ENCODE measurements at places on chromosomes 1 and 21.

DNA sequence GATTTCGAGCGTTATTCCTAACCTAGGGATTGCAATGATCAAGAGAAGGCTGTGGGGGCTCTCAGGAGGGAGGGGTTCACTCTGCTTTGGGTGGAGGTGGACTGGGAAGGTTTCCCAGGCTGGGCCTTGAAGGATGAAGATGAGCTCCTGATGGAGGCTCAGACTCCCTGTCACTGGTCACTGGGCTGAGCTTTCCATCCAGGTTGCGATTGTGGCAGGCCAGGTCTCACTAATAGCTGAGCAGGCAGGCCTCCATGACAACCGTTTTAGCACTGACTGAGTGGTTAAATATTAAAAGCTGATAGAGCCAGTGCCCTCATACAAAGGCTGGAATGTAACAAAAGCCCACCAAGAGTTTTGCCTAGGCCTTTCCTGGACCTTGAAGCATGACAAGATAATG, 36.2 kb upstream of the EFCAB14 start:
- DNase-seq = no peak

DNA sequence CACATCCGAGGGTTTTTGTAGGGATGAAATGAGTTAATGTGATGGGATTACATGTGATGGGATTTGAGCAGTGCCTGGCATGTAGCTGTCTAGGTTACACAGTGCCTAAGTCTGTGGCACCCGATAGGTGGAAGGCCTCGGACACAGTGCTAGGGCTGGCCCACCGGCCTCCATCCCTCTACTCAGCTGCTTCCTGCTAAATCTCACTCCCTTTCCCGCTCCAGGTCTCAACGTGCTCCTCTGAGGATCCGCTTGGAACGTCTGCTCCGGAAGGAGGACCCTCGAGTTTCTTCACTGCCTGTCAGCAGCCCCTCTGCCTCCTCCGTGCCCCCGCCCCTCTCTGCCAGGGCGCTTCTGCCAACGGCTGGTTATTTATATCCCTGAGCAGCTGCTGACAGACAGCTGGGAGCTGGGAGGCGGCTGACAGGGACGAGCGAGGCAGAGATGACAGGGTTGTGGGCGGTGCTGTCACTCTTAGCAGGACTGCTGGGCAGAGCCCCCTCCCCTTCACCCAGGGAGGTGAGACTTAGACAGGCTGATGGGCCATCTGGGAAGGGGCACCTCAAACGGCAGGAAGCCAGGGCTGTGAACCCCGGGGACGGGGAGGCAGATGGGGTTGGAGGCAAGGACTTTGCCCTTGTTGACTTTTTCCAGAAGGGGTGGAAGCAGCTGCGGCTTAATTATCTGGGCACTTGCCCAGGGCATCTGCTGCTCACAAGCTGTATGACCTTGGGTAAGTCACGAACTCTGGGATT, 26.6 kb upstream of the LRRN2 start:
- DNase-seq = no peak

- no peak for DNase-seq
Measured at GRCh38 chr1:54812801-54813484, 11.8 kb upstream of the TTC22 start.

DNA sequence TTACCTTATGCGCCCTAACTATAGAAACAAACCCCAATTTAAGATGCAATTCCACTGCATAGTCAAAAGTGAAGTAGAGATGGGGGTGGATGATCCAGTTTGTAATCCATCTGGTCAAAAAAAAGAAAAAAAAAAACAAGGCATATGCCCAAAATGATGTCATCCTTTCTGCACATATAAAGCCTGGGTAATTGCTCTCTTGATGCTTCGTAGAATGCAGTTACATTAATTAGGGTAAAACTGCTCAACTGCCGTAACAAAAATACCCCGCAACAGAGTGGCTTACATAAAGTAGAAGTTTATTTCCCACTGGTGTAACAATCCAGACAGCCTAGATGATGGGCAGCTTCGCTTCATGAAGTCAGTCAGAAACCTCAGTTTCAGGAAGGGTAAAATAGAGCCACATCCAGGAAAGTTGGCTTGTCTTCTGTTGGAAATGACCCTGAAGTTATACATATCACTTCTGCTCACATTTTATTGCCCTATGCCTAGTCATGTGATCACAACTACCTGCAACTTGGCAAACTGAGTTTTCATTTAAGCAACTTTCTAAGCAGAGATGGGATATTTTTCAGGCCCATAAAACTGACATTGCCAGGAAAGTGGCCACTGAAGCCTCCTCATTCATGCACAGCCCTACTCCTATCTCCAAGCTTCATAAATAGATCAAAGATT, 221.7 kb downstream of the C1orf94 start:
- DNase-seq = no peak

DNA sequence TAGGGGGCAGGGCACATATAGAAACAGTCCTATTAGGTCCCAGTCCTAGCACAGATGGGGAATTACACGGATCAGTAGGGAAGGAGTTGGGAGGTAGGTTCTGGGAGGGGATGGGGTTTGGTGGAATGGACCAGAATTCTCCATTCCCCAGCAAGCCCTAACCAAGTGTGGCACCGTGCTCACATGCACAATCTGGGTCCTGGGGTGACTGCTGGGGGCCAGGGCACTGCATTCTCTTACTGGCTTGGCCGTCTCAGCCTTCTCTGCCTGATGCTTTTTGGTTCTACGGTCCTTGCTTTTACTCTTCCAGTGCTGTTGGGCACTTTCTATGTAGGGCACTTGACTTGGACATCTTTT, 53.9 kb downstream of the NENF start:
- no peak for DNase-seq

- no peak for DNase-seq
Measured at GRCh38 chr1:171743081-171743870, 1.4 kb upstream of the VAMP4 start.

GRCh38 chr1:29725262-29725661, 488.9 kb downstream of the PTPRU start:
- no peak for DNase-seq

- no peak for DNase-seq
Measured at GRCh38 chr1:59150577-59151386, 146.1 kb upstream of the FGGY start.

DNA sequence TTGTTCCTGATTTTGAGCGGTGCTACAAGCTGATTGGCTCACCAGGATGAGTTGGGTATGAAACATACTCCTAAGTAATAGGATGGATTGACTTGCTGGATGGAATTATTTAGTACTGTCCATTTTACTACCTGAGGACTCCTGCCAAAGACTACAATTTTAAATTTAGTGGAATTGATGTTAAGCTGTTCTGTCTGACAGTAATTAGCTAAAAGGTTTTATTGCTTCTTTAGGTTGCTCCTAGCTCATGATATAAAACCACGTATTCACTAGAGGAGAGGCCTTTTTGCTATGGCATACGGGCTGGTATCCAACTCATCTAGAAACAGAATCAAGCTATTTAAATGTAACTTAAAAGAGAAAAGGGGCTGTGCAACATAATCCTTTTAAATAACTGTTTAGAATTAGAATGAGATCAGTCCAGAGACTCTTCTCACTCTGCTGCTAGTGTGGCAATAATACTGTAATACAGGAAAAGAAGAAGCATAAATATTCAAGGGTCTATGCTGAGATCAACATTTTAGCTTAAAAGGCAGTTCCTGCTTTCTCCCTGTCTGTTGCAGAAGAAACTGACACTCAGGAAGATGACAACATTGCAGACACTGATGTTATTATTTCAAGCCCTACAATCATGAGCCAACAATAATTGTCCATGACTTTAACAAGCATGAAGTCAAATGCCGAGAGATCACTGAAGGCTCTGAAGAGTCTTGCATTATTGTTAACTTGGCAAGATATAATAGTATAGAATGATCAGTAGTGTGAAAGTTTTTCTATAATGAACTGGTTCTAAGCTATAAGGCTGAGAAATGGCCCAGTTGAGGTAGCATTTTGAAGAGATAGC, 258.7 kb upstream of the ADGRL4 start:
- DNase-seq = no peak

DNA sequence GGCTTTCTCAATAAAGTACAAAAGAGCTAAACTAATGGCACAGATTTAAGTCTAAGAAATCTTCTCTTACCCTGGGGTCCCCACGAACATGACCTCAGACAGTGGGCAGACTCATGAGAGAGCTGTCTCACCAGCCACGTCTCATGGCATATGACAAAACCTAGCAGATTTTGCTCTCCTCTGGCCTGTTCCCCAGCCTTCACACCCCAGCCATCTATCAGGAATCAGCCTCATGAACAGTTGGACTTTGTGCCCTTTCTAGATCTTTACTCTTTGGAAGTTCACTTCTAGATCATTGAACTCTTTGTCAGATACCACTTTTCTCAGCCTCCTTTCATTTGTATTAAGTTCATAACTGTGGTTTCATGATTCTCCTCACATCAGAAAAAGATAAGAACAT, 14.2 kb upstream of the HSD3B1 start:
- DNase-seq = no peak

- no peak for DNase-seq
Measured at GRCh38 chr1:82555501-82555900, 754.8 kb downstream of the ADGRL2 start.

DNA sequence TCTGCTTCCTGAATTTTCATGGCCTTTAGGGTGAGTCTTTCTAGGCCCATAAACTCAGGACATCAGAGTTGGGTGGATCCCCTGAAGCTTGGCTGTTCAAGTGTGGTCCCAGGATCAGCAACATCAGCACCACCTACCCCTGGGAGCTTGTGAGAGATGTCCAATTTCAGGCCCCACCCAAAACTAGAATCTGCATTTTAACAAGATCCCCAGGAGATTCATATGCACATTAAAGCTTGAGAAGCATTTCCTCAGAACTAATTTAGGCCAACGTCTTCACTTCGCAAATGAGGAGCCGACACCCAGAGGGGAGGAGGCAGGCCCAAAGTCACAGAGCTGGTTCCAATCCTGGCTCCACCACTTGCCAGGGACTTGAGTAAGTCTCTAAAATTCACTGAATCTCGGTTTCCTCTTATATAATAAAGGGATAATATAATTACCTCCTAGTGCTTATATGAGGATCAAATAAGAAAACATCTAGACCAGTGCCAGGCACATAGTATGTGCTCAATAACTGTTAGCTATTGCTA, 10.3 kb upstream of the PHLDA3 start:
- no peak for DNase-seq

DNA sequence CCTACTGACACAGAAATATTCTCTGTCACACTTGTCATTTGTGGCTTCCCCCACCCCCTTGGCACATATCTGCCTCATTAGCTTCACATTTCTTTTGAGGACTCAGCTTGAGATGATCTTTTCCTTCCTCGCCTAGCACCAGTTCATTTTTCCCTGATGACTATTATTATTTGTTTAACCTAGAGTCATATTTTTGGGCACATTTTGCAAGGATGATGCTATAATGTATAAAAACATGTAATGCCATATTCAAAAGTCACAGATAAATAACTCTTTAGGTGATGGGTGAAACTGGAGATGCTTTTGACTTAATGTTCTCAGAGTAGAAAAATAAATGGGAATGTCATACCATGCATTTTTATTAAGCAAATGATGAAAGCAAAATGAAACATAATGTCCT, 202.7 kb downstream of the BACH1 start:
- no peak for DNase-seq

DNA sequence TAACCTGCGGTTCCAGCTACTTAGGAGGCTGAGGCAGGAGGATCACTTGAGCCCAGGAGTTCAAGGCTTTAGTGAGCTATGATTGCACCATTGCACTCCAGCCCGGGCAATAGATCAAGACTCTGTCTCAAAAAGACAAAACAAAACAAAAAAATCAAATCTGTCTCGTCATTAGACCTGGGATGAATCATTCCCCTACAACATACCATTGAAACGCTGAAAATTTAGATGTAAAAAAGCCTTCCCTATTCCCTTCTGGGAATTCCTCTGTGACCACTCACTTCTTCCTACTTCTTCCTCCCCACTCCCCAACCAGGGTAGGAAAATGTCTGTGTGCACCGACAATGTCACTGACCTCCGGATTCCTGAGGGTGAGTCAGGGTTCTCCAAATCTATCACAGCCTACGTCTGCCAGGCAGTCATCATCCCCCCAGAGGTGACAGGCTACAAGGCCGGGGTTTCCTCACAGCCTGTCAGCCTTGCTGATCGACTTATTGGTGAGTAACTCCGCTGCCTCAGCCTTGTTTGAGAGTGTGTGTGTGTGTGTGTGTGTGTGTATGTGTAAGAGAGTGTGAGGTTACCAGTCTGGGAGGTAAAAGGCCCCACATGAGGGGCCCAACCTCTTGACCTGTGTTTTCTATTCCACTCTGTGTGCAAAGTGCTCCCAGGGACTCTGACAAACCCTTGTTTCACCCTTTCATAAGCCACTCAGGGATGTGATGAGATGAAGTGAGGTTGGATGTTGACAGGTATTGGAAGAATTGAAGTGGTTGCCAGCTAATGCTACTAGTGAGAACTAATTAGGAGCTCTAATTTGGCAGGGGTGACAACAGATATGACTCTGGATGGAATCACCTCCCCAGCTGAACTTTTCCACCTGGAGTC, 16.3 kb upstream of the SARS1 start:
- no peak for DNase-seq

GRCh38 chr1:88731475-88732269, 47.6 kb downstream of the PKN2 start:
- DNase-seq = no peak

DNA sequence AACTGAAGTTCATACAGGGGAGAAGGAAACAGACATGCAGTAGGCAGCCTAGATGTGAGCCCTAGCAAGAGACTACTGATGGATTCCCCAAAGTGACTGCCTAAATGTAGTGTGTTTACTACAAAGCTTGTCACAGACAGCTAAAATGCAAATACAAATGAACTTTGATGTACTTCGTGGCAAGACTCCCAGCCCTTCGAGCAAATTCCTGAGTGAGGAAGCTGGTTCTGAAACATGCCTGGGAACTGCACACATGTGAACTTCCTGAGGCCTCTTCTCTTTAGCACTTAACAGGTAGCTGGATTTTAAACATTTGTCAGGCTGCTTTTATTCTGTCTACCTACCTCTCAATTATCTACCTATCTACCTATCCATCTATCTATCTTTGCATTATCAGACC, 6.7 kb upstream of the IRF2BP2 start:
- DNase-seq = no peak

DNA sequence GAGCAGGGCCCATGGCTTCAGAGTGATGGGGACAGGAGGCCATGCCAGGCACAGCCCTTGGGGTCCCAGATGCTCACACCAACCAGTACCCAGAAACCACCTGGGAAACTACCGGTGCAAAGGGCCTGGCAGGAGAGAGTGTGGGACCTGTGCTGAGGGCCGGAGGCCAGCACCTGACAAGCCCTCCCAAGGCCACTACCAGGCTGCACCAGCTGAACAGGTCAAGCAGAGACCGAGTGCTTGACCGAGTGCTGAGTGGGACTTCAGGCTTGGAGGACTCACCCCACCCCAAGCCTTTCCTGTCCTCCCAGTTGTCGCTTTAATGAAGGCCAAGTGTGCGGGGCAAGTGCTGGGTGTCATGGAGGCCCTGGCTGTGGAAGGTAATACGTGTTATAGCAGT, 36.5 kb downstream of the SNAP47 start:
- no peak for DNase-seq

- DNase-seq = no peak
Measured at GRCh38 chr1:214101246-214101645, 113.5 kb downstream of the PROX1 start.

DNA sequence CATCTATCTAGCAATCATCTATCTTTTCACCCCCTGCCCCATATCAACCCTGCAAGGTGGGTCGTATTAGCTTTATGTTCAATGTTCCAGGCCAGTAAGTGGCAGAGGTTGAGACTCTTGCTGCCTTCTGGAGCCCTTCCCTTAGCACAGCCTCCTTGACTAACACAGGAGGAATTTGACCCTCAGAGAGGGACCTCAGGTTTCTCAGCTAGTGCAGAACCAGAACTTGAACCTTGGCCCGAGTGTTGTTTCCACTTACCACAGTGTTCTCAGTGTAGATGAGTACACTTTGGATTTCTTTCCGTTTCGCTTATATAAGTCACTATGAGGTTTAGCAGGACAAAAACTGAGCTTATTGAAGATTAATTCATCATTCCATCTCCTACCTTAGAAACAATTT, 11.1 kb upstream of the ATF3 start:
- no peak for DNase-seq

Measured in stimulated activated CD8-positive, alpha-beta memory T cell treated with anti-CD3 and anti-CD28 coated beads, Interleukin-4, amount 100 ng/mL, for 1 hour (primary cell).